ENCODE measurements at places on chromosomes 7 and 10.

DNA sequence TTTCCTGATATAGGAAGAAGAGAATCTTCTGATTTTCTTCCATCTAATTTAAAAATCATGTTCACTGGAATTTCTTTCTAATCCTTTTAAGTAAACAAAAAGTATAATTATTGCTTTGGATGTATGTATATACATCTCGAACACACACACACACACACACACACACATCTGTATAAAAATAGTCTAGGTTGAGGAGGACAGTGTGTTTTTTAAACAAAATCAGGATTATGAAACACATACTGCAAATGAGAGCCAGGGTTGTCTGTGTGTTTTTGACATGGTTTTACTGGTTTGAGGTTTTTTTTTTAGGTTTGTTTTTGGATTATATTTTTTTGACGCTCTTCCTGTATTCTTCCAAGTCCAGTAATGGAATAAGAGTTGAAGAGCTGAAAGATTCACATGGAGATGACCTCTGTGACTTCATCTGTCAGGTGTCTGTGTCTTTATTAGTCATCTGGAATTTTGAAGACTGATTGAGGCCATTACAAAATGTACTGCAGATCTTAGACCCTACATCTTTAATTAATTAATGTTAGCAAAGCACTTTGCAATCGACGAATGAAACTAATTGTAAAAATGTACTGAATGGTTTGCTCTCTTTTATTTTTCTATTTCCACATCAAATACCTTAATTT is 237.1 kb downstream of the SUGCT start:
- no peak for DNase-seq

- no peak for DNase-seq
Measured at GRCh38 chr10:87865241-87865881, 1.9 kb downstream of the PTEN start.

DNA sequence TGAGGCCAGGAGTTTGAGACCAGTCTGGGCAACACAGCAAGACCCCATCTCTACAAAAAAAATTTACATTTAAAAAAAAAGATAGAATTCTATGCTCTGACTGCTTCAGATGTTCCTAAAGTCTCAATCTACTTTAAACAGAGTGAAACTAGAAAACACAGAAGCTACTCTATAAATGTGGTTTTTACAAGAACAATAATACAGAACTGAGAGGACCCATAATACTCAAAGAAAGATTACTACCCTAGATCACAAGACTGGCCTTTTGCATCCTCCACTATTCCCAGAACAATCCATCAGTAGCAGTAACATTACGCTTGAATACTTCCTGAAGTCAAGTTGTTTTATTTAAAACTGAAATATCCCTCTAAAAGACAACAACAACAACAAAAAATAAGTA is 119.4 kb downstream of the ZFAND4 start:
- DNase-seq = no peak

GRCh38 chr7:87506246-87507180 is 31.0 kb upstream of the ABCB4 start:
- DNase-seq = no peak

DNA sequence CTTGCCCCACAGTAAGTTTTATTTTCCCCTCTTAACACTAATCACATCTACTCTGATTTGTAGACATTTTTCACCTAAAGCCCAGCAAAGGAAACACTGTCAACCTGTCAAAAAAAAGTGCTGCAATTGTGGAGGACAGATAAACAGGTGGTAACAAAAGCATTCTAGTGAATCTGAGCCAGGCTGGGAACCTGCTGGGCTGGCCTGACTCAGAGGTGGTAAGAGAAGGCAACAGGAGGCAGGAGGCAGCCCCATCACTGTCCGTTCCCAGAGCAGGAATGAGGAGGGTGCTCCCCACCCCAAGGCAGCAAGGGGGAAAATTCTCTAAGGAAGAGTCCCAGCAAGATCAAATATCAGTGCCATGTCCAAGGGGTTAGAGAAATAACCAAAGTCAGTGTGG is 19.5 kb upstream of the HERPUD2 start:
- DNase-seq = no peak

- DNase-seq = no peak
Measured at GRCh38 chr7:101620395-101620794, 8.7 kb downstream of the MYL10 start.

DNA sequence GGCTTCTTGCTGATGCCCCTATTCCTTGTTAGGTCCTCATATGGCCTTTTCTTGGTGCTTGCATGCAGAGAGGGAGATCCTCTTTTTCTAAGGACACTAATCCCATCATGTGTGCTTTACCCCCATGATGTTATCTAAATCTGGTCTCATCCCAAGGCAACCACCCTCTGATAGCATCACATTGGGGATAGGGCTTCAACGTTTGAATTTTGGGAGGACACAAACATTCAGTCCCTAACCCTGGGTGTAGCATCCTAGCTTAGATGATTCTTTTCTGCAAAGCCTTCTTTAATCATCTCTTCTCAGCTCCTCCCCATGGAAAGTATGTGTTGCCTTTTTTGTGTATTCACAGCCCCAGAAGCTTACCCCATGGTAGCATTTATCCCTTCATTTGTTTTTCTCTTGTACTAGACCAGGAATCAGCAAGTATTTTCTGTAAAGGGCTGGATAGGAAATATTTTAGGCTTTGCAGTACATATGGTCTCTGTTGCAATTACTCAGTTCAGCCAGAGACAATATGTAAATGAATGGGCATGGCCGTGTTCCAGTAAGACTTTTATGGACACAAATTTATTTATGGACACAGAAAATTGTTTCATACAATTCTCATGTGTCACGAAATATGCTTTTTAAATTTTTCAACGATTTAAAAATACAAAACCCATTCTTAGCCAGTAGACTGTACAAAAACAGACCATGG is 101.5 kb upstream of the CSTF2T start:
- DNase-seq = no peak

- DNase-seq = no peak
Measured at GRCh38 chr7:17506095-17506494, 207.6 kb downstream of the AHR start.

- no peak for DNase-seq
Measured at GRCh38 chr10:8987712-8988111, 933.2 kb downstream of the GATA3 start.

- no peak for DNase-seq
Measured at GRCh38 chr7:74173491-74173865, 678 bp upstream of the EIF4H start.

- no peak for DNase-seq
Measured at GRCh38 chr10:86339226-86339865, 27.2 kb downstream of the GRID1 start.

GRCh38 chr7:140060788-140061606 is 1.8 kb downstream of the PARP12 start:
- no peak for DNase-seq

- no peak for DNase-seq
Measured at GRCh38 chr7:28018020-28018419, 162.6 kb downstream of the JAZF1 start.

- DNase-seq = no peak
Measured at GRCh38 chr7:106570948-106571418, 90.0 kb downstream of the CCDC71L start.

DNA sequence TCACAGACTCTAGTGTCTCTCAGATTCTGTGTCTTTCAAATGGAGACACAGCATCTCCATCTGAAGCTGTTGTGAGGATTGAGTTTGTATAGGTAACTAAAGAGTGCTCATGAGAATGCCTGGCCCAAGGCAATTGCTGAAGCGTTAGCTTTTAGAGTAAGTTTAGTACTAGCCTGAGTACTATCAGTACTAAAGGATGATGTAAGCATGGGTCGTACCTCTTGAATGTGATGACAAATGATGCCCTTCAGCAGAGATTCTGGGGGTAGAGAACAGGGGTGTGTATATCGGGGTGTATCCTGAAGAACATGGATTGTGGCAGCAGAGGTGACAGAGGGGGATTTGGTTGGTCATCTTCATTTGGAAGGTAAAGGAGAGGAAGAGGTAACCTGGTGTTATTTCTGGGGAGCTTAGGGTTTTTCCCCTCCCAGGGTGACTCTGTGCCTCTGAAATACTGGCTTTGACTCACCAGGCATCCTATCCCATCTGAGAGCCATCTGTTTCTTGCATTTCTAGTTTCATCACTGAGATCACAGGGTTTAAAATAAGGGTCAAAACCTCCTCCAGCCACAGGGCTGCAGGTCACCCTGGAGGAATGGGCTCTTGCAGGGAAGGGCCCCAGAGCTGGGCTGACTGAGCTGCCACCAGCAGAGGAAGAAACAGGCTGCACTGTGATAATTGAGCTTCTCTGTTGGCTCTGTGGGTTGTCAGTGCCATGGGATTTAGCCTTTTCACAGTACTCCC is 756.0 kb downstream of the KCNMA1 start:
- DNase-seq = no peak

- DNase-seq = no peak
Measured at GRCh38 chr10:111974325-111974724, 209.2 kb downstream of the GPAM start.

- no peak for DNase-seq
Measured at GRCh38 chr10:84194424-84195043, at the start of gene CDHR1. CDHR1 (plus strand) TSS chr10:84194537; CDS start chr10:84194761, 224 bp downstream.

- no peak for DNase-seq
Measured at GRCh38 chr7:125173571-125173970, 243.9 kb upstream of the POT1 start.

DNA sequence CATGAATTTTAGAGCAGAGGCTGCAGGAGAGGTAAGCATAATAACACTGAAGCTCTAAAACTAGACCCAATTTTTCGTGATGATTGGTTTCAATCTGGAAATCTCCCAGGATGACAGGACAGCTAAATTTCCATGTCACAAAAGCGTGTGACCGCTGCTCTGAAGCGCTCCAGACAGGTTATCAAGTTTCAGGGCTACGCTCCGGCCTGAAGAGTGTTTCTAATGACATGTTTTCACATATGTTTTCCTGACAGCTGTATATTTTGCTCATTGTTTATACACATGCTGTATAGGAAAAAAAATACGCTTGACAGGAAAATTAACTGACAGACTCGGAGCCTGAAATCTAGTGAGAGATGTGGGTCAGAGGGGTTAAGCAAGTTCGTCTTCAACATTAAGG is 219.8 kb upstream of the BMPER start:
- DNase-seq = no peak

DNA sequence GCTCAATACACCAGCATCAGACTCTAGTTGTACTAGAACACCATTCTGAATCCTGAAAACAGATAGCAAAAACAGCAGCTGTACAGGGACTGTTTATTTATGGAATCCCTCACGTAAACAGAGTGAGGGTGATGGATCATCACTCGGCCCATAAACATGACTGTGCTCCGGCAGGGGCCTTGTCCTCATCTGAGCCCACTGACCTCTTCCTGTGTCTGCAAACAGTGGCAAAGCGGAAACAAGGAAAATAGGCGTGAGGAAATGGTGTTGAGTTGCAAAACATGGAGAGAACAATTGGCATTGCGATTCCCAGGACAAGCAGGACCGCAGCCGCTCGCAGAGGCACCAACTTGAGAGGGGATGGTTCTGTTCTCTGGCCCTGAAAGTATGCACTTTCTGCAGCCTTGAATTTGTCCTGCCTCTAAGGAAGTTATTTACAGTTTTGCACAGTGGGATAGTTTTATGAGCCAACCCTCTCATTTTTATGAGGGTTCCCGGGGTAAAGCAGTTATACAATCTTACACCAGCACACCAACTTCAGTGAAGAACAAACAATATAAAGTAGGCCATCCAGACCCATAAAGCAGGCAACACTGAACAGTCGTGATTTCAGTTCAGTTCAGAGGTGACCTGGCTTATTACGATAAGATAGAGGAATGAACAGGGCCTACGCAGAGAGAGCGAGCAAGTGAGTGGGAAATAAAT is 248.0 kb upstream of the FZD8 start:
- no peak for DNase-seq

GRCh38 chr10:122210481-122211265 is 60.4 kb upstream of the BTBD16 start:
- no peak for DNase-seq

GRCh38 chr10:1451362-1451888 is 285.9 kb downstream of the ADARB2 start:
- no peak for DNase-seq

DNA sequence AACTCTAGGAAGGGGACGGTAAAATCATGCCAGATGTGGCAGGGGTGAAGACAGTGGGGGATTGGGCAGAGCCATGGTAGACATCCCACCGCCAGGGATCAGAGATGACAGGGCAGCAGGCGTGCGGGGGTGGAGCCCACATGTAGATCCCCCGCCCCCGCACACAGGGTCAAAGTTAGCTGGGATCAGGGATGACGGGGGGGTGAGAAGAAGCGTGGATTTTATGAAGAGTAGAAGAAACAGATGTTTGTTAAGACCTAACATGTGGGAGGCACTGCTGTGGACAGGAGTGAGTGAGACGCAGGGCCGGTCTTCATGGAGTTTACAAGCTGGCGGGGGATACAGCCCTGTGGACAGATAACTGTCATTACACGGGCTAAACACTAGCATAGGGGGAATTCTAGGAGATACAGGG is 154.0 kb upstream of the KLF14 start:
- no peak for DNase-seq

GRCh38 chr10:109727436-109727835 is 195.9 kb downstream of the XPNPEP1 start:
- no peak for DNase-seq

- no peak for DNase-seq
Measured at GRCh38 chr7:31875424-31875823, 188.4 kb downstream of the PPP1R17 start.

DNA sequence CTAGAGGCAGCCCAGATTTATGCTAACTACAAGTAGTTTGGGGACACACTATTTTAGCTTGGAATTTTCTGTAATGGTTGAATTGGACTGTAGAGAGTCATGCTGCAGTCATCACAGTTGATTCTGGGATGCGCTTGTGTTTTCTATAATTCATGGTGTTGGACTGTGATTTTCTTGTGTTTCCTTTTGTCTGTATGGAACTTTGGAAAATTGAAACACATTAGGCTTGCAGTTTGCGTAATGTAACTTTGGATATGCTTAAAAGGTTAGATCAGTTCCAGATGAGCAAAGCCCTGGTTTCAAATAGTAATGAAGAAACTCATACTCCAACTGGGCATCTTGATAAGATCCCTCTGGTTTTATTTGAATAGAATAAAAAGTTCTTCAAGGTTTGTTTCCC is 502.2 kb downstream of the ARL4A start:
- DNase-seq = no peak

- no peak for DNase-seq
Measured at GRCh38 chr7:43669286-43670081, 59.8 kb downstream of the COA1 start.

Measured in activated naive CD4-positive, alpha-beta T cell (primary cell).